Stimulated activated CD4-positive, alpha-beta T cell treated with anti-CD3 and anti-CD28 coated beads, Interleukin-12 subunit alpha, Interleukin-12 subunit beta, amount 100 ng/mL, for 4 hours (primary cell): ENCODE measurements at places on chromosomes 13 and 19.

- DNase-seq = no peak
These were observed 15.7 kb upstream of the FBXL3 start for GRCh38 chr13:77042566-77043177.

- no peak for DNase-seq
These were observed 881.2 kb upstream of the ATXN8OS start for GRCh38 chr13:69226427-69226826.

GRCh38 chr19:10152100-10152499 lies 32.4 kb upstream of the EIF3G start:
- DNase-seq = no peak

DNA sequence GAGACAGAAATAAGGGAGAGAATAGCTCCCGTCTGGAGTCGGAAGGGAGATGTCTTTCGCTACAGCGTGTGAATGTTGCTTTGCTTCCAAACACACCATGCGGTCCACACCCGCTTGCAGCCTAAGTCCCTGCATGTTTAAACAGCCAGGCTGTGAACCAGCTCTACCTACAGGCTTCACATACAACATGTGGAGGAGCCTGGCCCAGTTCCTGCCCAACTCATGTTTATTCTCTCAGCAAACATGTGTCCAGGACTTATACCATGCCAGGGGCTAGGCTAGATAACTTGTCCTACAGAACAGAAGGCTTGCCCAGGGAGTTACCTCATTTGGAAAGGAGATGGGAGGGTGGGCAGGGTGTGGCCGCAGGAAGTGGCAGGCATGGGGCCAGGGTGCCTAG lies 181.5 kb downstream of the FOXO1 start:
- no peak for DNase-seq

DNA sequence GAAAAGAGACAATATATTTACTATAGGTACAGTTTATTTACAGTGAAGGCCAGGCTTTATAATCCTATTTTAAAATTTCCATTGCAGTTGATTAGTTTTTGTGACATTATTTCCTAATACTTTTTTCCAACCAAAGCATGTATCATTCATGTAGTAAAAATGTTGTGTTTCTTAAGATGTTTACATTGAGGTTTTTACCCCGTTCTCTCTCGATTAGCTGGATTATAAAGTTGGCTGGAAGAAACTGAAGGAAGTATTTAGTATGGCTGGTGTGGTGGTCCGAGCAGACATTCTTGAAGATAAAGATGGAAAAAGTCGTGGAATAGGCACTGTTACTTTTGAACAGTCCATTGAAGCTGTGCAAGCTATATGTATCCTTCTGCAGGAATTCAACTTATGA lies 21.2 kb downstream of the HNRNPM start:
- no peak for DNase-seq

GRCh38 chr13:75016225-75016624 lies 465.7 kb downstream of the TBC1D4 start:
- DNase-seq = no peak

- DNase-seq = peak; percentile 58
These were observed 8.8 kb downstream of the GIPR start for GRCh38 chr19:45676851-45677263.

DNA sequence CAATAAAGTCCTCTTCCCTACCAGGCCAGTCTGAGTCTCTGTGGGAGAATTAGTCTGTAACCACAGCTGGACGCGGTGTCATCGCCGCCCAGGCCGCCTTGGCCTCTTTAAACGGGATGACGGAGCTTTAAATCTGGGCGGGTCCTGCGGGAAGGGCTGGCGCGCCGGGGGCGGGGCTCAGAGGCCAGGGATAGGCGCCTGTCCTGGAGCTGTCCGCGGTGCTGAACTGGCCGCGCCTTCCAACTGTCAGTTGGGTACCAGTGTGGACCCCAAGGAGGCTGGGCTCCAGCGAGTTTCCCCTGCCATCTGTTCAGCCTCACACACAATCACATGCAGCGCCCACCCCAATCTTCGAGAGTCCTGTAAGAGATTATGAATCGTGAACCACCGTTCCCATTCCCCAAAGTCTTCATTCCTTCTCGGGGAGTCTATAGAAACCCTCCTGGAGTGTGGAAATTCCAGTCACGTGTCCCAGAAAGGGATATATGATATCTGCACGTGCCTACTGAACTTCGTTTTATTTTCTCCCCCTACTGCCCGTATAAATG lies 11.5 kb downstream of the APLP1 start:
- peak; percentile 75 for DNase-seq

DNA sequence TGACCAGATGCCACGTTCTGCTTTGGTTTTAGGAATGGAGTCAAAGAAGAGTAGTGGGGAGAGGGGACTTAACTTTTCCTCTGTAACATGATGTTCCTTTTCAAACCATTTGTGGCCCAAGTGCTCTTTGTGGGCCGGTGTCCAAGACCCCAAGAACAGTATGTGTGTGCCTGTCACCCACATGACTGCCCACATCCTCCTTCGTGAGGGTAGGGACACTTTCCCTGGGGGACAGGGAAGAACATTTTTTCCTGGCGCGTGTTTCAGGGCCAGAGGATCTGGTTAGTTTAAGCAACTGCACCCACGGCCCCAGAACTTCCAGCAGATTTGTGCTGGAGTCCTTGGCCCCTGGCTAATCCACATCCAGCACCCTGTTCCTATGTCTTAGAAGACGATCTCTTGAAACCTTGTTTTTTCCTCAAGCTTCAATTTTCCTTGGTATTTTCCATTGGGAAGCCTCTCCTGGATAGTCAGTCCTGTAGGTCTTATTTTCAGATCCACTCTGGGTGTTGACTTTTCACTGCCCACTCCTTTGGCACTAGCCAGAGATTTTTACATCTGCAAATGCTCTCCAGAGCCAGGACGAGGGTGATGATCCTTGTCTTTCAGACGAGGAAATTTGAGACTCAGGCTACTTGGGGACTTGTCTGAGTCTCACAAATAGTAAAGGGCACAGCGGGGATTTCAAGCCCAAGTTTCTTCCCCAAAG lies 10.8 kb upstream of the CCDC97 start:
- DNase-seq = no peak

GRCh38 chr13:78102121-78102677 lies 183.6 kb upstream of the EDNRB start:
- DNase-seq = no peak

DNA sequence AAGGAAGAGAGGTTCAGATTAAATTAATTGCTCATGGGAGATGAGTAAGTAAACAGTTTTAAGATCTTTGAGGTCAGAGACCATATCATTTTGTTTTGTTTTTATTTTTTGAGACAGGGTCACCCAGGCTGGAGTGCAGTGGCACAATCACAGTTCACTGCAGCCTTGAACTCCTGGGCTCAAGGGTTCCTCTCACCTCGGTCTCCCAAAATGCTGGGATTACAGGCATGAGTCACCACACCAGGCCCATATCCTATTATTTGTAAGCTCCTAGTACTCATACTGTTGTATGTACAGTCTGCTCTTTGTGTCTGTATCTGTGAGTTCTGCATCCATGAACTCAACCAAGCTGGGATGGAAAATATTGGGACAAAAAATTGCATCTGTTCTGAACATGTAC lies 6.0 kb upstream of the RASL11A start:
- DNase-seq = no peak

- no peak for DNase-seq
These were observed 53.8 kb downstream of the CDK8 start for GRCh38 chr13:26307701-26308100.

- DNase-seq = peak; percentile 6
These were observed 546 bp downstream of the TBC1D4 start for GRCh38 chr13:75481176-75482069.

- no peak for DNase-seq
These were observed 25.7 kb downstream of the SH3GL1 start for GRCh38 chr19:4374498-4375163.

DNA sequence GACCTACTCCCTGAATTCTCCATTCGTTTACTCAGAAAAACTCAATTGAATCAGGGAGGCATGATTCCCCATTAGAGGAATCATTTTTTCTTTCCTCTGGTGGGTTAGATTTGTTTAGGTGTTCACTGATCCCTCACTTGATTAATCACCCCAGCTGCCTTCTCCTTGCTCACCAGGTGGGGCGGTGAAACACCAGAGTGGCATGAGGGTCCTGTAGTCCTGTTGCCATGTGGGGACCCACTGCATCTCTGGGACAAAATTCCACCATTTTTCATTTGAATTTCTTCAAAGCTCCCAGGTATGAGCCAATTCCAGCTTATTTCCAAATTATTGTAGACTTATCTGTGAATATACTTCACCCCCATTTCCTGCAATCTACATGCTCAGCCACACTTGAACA lies 462.7 kb upstream of the ZNF507 start:
- DNase-seq = no peak

DNA sequence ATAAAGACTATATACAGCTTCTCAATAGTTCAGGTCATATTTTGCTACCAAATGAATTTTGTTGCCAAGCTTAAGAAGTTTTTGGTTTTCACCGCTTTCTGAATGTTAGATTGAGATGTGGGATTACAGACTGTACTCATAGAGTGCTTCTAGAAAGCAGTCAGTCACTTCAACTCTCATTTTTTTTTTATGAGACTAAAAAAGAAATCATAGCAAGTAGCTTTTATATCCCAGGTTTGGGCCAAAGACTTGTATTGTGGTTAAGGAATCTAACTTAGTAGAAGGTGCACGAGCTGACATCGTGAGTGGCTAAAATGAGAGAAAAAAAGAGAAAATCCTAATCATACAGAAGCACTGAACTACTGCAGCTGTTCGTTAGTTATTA lies 2.2 kb upstream of the USPL1 start:
- no peak for DNase-seq
